ENCODE measurements at places on chromosomes 4 and X. TPM values are rescaled to one million over a fixed set of nuclear protein-coding genes. Genes with fewer than 3 reads are reported as not detected.

The DGKK gene
- not detected for total RNA-seq

The PSAPL1 gene
- total RNA-seq: not detected

The SMIM43 gene
- 0.59 TPM for total RNA-seq

The IQCM gene
- not detected for total RNA-seq

The MAGEB2 gene
- total RNA-seq: not detected

The HPGDS gene
- total RNA-seq: not detected

The CT47B1 gene
- total RNA-seq: not detected

The SNCA gene
- 12.6 TPM for total RNA-seq

The RAB41 gene
- not detected for total RNA-seq

The NWD2 gene
- total RNA-seq: not detected

The ZCCHC18 gene
- total RNA-seq: 0.59 TPM

The PITX2 gene
- 0.30 TPM for total RNA-seq

The UGT2B10 gene
- not detected for total RNA-seq

The AFP gene
- total RNA-seq: 2.5 TPM

The IGSF1 gene
- under 0.01 TPM for total RNA-seq

The YIPF7 gene
- total RNA-seq: not detected

The GABRE gene
- 0.74 TPM for total RNA-seq

The FAM9C gene
- total RNA-seq: not detected

The GAGE1 gene
- total RNA-seq: not detected

The ATP2B3 gene
- not detected for total RNA-seq

The GPRASP2 gene
- total RNA-seq: 9.8 TPM

The NXF3 gene
- total RNA-seq: not detected

The RNF175 gene
- 1.3 TPM for total RNA-seq

The NLGN4X gene
- not detected for total RNA-seq

The TCEAL2 gene
- total RNA-seq: not detected

The GPR34 gene
- total RNA-seq: not detected
